Effector memory CD8-positive, alpha-beta T cell (primary cell): ENCODE measurements at places on chromosomes 6 and 20.
A peak's percentile ranks its signal among the peaks of the same experiment; 100 is the strongest.

DNA sequence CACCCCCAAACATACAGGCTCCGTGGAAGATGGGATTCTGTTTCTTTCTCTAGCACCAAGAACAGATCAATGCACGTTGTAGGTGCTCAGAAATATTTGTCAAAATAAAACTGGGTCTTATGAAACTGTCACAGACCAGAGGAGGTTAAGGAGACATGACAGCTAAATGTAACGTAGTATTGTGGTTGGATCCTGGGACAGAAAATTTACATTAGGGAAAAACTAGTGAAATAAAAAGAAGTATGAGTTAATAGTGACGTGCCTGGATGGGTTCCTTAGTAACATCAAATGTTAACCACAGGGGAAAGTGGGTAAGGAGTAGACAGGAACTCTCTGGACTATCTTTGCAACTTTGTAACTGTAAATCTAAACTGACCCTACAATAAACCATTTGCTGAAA is 31.5 kb downstream of the NOL4L start:
- no peak for DNase-seq

GRCh38 chr6:53532942-53533341 is 12.0 kb downstream of the GCLC start:
- no peak for DNase-seq

DNA sequence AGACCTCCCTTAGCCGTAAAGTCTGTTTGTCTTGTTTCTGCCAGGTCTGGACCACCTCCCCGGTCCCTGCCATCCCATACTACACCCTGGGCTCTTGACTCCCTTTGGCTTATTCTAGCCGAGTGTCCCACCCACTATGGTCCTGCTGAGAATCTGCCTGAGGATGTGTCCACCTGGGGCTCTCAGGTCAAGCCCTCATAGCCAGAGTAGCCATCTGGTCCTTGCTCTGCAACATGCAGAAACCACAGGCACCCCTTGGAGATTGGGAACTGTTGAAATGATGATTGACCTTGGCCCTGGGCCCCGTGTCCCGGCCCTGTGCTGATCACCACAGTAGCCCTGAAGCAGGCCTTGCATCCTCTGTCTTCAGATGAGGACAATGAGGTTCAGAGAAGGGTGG is 44.0 kb downstream of the VSTM2L start:
- no peak for DNase-seq

GRCh38 chr20:19253916-19254820 is 41.7 kb downstream of the SLC24A3 start:
- DNase-seq = no peak

- peak; percentile 30 for DNase-seq
Observed at GRCh38 chr6:37029249-37029971, 24.0 kb downstream of the FGD2 start.

DNA sequence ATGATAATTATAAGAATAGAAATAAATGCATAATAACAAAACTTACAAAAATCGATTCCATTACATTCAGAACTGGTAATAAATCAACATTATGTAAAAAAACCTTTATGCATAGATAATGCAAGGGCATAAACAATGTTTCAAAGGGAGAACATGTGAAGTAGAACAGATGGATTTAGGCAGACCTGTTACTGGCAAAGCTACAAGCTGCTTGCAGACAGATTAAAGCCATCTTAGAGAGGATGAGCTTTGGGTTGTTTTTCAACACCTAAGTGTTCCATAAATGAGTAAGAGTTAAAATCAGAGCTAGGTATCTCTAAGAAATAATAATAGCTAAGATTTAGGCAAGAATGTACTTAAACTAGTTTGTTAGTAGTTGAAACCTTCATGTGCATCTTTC is 37.2 kb downstream of the SNAP25 start:
- no peak for DNase-seq

DNA sequence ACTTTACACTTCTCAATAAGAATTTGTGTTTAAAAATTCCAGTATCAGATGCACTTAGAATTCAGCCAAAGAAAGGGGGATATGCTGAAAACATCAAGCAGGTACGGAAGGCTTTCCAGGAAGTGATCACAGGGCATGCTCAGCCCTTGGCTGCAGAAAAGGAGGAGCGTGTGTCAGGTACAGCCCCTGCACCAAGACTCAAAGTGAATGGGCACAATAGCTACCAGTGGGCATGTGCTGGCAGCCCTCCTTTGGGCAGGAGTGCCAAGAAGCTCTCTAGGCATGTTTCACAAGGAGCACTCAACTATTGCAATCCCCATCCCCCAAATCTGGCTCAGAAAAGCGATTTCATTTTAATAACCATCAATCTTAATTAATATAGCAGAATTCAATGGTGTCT is 298.8 kb downstream of the GMDS start:
- no peak for DNase-seq

DNA sequence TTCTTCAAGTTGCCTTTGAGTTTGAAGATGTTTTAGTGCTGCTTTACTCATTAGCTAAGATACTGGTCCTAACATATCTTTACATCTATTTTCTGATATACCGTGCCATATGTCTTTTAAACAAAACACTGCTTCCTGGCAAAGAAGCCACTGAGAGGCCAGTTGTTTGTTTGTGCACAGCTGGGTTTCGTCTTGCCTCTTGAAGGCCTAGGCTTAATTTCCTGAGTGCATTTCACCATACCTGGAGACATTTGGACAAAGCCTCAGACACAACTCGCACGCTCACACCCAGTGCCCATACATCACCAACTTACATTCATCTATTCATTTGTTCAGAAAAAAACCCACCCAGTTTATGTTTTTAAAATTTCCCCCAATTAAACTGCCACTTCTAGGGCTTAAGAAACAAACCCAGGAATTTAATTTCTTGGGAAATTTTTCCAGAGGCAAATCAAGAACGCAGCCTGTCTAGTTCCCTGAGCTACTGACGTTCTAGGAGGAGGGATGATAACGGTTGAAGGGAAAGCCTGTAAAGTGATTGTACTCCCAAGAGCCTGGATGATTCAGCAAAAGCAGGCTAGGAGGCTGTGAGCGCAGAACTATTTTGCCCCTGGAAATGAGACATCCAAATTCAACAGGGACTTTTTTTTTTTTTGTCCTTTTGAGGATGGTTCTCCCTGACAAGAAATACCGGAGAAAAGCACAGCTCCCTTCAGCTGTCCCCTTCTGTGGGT is 77.7 kb downstream of the OLIG3 start:
- no peak for DNase-seq

- no peak for DNase-seq
Observed at GRCh38 chr6:163708466-163708865, 293.9 kb downstream of the QKI start.

DNA sequence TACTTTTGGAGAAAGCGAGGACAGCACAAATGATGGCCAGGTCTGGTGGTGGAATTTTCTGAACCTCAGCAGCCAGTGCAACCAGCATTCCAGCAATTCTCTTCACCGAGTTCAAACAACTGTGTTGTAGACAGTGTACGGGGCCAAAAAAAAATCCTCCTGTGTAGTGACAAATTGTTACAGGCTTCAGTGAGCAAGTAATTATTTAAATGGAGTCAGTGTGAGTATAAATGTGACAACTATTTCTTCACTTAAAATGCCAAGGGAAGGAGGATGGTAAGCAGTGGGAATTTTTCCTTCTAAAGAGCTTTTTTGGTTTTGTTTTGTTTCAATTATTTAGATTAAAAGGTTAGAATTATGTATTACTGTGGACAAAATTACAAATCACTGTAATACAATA is 154.1 kb downstream of the TMEM242 start:
- DNase-seq = no peak

GRCh38 chr6:16198061-16198705 is 40.2 kb upstream of the GMPR start:
- DNase-seq = no peak

GRCh38 chr6:88358846-88359245 is 192.7 kb upstream of the CNR1 start:
- DNase-seq = no peak

DNA sequence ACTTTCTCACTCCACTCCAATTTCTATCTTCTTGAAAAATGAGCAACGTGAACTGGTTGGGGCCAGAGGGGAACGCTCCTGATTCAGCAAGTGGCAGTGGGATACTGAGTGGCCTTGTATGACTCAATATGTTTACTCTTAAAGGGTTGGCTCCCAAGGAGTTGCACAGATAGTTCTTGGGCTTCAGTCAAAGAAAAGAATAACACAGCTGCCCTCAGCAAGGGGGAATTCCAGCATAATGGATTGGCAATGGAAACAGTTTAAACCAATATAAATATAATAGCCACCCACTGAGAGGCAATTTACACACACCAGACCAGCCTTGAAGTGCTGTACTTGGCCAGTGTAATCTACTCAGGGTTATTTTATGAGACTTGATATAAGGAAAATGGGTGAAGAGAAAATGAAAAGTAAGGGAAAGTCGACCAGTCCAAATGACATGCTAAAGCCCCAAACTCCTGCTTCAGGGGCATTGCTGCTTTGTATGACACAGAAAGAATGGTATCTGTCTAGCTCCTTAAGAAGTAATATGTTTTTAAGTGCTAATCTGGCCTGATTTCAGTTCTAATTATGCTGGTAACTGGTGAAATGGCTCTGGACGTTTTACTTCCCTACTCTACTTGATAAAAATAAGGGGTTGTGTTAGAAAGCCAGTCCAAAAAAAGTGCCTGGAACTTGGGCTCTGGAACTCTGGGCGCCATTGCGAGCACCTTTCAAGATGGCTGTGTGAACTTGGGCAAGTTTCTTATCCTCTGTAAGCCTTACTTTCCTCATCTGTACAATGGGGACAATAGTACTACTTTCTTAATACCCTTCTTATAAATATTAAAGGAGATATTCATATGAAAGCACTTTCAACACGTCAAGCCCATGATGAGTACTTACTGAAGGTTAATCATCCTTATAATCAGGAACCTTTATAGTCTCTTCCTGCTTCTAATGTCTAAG is 712.9 kb upstream of the MAP3K7 start:
- no peak for DNase-seq

- DNase-seq = no peak
Observed at GRCh38 chr20:61997891-61998290, 67.8 kb downstream of the TAF4 start.

GRCh38 chr6:128929869-128930268 is 46.9 kb downstream of the LAMA2 start:
- DNase-seq = no peak

DNA sequence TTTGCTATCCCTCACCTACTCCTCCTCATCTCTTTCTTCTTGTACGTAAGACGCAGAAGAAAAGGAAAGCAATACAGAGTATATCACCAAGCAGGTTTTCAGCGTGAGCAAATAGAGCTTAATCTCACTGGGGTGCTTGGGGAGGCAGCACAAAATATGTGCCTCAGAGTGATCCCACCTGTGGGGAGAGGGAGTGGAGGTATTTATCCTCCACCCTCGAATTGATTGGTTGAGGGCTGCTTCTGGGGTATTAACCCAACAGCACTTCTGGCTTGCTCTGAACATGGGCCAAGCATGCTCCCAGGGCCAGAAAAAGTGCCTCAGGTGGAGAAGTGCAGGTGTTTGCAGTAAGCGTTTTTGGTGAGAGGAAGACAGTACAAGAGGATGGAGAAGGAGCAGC is 78.5 kb upstream of the EYA2 start:
- DNase-seq = no peak

DNA sequence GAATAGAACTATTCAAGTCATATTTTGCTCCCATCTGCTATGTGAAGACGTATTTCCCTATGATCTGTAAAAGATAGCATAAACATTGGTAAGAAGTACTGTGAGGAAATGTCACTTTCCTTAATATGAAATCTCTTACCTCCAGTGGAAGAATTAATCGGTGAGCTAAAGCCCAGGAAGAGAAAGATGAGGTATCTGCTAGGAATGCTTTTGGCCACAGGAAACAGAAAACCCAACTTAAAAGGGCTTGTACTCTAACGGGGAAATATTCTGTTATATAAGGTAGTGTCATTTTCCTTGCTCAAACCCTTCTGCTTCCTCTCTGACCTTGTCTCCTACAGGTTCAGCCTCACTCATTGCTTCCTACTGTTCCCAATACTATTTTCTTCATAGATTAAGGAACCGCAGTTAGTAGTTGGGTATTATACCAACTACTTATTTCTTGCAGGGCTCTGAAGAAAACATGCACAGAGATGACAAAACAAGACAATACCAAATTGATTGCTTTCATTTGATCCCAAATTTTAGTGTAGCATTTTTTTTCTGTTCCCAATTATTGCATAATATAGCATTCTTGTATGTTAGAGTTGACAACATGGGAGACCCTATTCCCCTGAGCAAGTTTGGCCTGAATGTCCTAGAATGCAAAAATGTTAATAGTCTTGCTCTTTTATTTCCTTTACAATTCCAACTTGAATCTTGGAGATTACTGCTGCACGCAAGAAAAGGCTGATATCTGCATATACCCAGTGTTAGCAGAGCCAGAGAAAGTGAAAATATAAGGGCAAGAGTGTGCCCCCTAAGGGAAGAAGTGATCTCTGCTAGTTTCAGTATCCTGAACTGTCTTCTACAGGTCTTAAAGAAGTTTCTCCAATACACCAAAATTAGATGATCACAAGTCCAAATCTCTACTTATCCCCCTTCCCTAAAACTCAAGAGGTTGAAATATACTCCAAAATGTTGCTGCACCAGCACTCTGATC is 65.3 kb downstream of the AFG1L start:
- no peak for DNase-seq

- DNase-seq = no peak
Observed at GRCh38 chr6:142478117-142478516, 176.3 kb downstream of the ADGRG6 start.

DNA sequence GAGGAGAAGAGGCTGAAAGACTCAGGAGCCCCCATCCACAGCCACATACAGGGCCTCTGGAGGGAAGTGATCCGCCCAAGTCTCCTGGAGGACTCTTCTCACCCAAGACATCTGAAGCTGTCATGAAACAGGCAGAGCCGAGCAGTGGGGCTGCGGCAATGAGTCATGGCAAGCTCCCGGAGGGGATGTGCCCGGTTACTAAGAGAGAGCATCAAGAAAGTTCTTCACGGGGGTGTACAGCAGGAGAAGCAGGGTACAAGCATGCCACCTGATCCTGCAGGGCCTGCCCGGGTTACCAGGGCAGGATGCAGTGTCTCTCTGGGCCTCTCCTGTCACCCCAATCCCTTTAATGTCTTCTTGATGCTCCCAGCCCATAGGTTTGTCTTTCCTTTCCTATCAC is 21.1 kb downstream of the TRIM26 start:
- DNase-seq = no peak

GRCh38 chr6:124676033-124676432 is 286.2 kb upstream of the RNF217 start:
- DNase-seq = no peak

DNA sequence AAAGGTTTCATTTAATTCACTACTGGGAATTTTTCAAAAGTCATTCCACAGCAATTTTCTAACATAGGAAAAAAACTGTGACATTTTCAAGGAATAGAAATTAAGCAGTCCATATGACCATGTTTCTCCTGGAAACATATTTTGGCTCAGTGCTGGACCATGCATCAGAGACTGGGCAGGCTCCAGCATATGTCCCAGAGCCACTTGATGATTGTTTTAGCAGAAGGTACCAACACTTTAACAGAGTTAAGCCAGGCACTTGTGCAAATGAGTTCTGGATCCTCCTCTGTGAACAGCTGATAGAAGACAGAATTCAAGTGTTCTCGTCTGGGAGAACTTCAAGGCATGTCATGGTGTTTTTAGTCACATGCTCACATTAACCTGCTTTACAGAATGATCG is 516.3 kb downstream of the COL12A1 start:
- no peak for DNase-seq

- peak; percentile 77 for DNase-seq
Observed at GRCh38 chr20:45771182-45771759, 20.4 kb downstream of the WFDC3 start.
